ENCODE measurements at places on chromosomes 2 and 18. TPM values are rescaled to one million over a fixed set of nuclear protein-coding genes. Genes with fewer than 3 reads are reported as not detected.

Gene UGT1A5
- total RNA-seq: not detected

Gene PLGLB2
- 0.66 TPM for total RNA-seq

Gene SCYGR2
- not detected for total RNA-seq

Gene ZAP70
- not detected for total RNA-seq

Gene ATOH8
- total RNA-seq: 10.9 TPM

Gene GPAT2
- 1.3 TPM for total RNA-seq

Gene MALL
- 2.4 TPM for total RNA-seq

Gene HOXD13
- not detected for total RNA-seq

Gene LTBP1
- 265 TPM for total RNA-seq

Gene EGR4
- not detected for total RNA-seq

Gene LRP2
- not detected for total RNA-seq

Gene ZBTB14
- total RNA-seq: 15.5 TPM

Gene AFF3
- 1.5 TPM for total RNA-seq

Gene MDH1
- 192 TPM for total RNA-seq

Gene STARD6
- not detected for total RNA-seq

Gene WDR75
- 29.3 TPM for total RNA-seq

Gene CLEC4F
- total RNA-seq: not detected

Gene NT5C1B
- total RNA-seq: not detected

Gene GPR55
- under 0.01 TPM for total RNA-seq

Gene ALS2
- 43.4 TPM for total RNA-seq

Gene IL18RAP
- total RNA-seq: not detected

Gene RAB3GAP1
- total RNA-seq: 65.9 TPM

Gene NDC80
- 43.5 TPM for total RNA-seq

Gene CYBRD1
- total RNA-seq: 95.3 TPM

Gene BMP10
- total RNA-seq: 0.44 TPM

Gene NEUROD1
- total RNA-seq: not detected

Gene ACVR1C
- total RNA-seq: not detected

Gene COL4A4
- 0.14 TPM for total RNA-seq

Gene ALK
- not detected for total RNA-seq

Gene LYG1
- total RNA-seq: 0.44 TPM

Gene AQP12B
- not detected for total RNA-seq

Gene SLC30A3
- total RNA-seq: not detected

Gene PRSS56
- total RNA-seq: not detected

Gene PAX8
- 2.9 TPM for total RNA-seq

Gene RBM44
- total RNA-seq: 0.22 TPM
